ENCODE measurements at places on chromosomes 2 and 18.

DNA sequence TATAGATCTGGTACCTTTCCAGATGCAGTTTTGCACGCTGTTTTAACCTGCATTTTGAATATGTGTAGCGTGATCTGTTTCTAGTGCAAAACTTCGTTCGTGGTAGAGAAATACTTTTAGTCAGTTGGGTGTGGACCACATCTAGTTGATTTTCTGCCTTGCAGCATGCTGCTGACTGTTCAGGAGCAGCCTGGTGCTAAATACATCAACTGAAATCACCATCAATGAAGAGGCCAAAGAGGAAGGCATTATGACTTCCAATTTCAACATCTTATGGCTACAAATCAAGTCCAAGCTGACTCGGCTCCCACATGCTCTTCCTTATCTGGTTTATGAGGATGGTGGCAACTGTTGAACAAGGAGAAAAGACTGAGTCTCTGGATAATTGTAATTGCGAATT, 298.5 kb downstream of the ZNF521 start:
- no peak for DNase-seq

DNA sequence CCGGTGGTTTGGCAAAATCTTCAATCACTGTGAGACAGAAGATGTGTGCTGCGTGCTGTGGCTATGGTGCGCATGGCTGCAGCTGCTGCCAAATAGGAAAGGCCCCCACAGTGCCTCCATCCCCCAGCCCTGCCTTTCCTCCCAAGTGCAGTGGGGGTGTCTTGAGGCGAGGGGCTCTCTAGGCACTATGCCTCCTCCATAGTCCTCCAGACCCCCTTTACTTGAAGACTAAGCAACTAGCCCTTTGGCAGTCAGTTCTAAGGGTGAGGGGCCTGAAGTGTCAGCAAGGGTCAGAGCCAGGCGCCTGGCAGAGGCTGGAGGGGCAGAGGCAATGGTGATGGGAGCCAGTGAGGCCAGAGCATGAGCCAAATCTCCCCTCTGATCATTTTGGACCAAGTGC, 13.6 kb upstream of the TMEM185B start:
- DNase-seq = no peak

DNA sequence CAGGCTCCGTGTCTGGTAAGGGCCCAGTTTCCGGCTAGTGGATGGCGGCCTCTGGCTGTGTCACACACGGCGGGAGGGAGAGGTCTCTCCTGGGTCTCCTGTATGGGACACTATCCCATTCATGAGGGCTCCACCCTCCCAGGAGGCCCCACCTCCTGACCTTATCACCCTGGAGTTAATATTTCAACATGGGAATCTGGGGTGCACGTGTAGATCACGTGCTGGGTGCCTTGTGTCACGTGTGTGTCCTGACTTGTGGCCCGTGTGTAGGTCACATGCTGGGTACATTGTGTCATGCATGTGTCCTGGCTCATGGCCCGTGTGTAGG, 9.9 kb downstream of the NEU4 start:
- DNase-seq = peak; percentile 12

DNA sequence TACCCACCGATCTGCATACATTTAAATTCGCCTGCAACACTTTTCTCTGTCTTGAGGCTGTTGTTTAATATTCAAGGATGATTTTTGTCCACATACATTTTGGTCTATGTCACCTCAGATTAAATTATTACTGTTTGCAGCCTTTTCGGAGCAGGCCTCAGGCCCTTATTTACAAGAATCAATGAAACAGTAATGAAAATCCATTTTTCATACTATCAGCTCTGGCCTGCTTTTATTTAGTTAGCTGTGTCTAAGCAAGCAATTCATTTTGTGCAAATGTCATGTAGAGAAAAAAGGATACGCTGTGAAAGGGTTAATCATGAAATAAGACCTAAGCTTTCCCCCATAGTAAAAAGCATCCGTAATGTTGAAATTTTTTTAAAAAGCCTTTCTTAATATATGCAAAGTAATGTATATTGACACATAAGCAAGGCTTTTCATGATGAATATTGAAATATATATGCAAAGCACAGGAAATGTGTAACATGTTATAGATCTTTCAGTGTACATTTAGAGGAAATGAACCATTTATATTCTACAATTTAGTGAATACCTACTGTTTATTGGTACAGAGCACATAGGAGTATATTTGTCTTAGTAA, 1135.3 kb upstream of the ZEB2 start:
- no peak for DNase-seq

DNA sequence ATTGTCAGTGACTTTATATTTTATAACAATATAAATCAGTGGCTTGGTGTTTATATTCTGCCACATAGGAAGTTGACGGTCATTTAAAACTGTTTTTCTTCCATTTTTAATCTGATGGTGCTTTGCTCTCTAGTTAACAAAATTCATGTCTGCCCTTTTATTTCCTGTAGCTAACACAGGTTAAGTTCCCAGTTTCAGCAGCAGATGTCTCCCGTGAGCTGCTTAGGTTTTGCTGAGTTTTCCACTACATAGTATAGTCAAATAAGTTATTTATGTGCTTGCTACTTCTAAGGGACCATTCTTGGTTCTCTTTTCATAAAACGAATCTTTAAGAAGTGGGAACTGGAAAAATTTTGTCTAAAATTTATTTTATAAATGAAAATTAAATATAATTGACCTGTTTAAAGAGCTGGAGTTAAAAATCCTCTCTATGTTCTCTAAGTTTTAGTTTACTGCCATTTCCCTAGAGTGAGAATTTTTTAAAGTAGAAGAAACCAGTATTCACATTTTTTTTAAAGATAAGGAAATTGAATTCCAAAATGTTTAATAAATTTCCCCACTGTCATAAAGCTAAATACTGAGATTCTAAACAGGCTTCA, 20.6 kb downstream of the HTR2B start:
- DNase-seq = peak; percentile 63

DNA sequence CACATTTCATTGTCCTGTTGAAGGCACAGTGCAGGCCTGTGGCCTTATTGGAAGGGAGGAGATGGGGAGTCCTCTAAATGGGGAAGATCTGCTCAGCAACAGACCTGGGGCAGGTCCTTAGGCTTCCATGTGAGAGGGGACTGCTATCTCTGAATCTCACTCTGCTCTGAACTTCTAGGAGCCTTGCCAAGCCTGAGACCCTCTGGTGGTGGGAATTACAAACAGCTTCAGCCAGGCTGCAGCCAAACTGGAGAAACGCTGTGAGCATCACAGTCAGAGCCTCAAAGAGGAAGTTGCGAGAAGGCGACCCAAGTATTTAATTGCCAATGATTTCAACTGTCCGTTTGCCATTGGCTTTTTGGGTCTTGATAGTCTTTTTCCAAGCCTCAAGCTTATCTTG, 66.8 kb upstream of the MC2R start:
- peak; percentile 81 for DNase-seq

DNA sequence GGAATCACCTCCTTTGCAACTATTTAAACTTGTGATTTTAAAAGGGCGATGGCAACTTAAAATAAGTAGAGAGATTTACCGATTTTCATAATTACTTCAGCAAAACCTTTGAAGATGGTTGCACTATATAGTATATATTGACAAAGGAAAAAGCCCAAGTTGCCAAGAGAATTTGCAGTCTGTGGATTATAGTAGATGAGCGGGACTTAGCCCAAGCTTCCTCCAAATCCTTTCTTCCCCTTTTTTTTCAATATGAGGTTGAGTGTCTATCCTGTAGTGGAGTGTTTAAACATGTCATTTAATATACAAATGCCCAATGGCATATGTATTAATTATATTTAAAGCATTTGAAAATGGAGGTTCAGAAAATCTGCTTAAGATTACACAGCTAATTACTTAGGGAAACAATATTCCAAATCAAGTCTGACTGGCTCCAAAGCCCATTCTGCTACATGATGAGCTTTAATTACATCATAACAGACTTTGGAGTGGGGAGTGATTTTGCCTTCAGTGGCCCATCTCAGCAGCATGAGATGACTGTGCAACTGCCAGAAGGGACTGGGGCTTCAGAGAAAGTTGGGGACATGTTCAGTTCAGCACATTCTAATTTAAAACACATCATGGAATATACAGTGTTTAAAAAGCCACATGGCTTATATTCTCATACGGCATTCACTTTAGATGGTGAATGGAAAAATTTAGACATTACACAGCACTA, 73.2 kb downstream of the COL3A1 start:
- no peak for DNase-seq

GRCh38 chr18:57931038-57931437, 113.0 kb upstream of the NEDD4L start:
- DNase-seq = no peak

GRCh38 chr18:11689669-11690565, 853 bp downstream of the GNAL start:
- peak; percentile 78 for DNase-seq
